ENCODE measurements at places on chromosomes 5 and 9.
A peak's percentile ranks its signal among the peaks of the same experiment; 100 is the strongest.

DNA sequence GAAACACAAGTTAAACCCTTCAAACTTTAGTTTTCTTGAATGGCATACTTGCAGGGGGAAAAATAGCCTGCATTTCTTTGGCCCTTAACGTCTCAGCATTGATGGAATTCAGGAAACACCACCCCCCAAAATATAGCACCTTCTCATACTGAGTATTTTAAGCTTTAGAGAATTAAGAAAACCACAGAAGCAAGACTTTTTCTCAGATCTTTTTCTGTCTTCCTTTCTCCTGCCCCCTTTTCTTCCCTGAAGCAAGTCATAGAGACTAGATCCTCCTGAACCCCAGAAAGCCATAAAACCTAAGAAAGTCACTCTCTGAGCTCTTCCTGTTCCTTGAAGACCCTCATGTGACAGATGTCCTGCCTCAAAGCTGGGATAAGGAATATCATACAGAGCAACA is 1069.9 kb downstream of the EFNA5 start:
- DNase-seq = no peak

DNA sequence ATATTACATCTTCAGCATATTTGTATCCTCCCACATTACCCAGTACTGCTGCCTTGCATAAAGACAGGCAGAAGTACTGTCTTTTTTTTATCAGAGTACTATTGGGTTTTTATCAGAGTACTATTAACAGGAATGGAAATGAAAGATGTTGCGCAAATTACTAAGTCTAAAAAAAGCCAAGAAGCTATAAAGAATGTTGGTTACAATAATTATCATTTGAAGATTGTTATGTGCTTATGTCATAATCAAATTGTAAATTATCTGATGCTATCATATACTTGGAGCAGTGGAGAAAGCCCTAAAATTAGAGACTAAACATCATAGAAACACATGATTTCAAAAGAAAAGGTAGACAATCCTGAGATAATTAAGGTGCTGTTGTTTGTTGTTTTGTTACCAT is 188.8 kb downstream of the CCDC192 start:
- DNase-seq = no peak

DNA sequence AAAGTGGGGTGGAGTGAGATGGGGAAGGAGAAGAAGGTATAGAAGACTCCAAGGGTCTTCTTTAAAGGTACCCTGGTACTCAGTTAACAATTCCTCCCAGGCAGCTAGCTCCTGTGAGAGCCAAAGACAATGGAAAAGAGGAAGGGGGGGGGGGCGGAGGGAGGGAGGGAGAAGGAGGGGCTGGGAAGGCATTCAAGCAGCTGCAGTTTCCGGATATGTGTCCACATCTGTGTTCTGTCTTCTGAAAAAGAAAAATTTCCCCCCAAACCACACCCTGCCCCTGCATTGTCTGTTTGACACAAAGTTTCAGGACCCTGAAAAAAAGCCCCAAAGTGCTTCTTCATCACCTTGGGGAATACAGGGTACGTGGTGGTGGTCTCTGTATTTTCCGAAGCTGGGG is 11.1 kb downstream of the SPRY4 start:
- peak; percentile 62 for DNase-seq

DNA sequence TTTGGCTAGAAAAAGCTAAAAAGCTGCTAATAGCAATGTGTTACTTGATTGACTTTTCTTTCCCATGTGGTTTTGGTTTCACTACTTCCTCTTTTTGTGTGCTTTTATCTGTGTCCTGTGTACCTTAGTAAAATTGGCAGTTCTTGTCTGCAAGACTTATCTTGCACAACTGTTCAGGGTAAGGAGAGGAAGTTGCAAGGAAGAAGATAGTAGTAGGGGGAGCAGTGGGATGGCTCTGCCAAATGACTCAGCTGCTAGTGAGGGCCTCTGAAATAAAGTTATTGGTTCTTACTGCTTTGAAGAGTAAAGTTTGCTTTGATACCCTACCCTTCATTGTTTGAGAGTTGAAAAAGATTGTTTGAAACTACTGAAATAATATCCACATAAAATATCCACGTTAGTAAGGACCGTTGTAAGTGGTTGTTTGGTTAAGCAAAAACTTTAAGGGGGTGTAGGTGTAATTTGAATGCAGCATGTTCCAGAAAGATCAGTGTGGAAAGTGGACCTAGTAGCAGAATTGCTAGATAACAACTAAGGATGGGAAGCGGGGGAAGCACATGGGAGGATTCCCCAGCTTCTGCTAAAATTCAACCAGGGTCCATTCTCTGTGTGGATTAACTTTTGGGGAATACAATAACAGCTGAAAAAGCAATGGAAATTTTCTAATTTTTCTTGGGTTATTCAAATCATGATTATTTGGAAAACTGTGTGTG is 123.5 kb downstream of the SCAMP1 start:
- DNase-seq = no peak
